ENCODE measurements at places on chromosomes 13 and 19.

DNA sequence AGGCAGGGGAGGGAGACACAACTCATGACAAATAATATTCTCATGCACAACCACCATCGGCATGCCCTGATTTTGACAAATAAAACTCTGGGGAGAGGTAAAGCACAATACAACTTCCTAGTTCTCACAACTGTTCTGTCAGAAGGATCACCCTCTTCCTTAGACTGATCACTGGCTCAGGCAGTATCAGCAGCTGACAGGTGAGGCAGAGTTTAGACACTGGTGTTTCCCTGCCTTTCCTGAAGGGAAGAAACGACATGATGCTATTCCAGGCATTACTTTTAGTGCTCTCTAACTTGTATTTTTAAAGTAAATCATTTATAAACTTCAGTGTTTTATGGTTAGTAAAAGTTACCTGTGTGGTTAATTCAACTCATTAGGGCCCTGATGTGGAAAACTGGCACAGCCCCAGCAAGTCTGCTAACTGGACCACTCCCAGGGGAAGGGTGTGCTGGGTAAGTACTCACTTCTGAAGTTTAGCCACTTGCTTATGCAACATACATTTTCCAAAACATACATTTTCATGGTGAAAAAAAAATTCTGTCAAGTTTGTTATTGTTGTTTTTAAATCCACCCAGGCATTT is 82.8 kb downstream of the CRYL1 start:
- DNase-seq, result no peak

GRCh38 chr19:19463348-19464117 is 51.8 kb downstream of the TSSK6 start:
- no peak for DNase-seq

DNA sequence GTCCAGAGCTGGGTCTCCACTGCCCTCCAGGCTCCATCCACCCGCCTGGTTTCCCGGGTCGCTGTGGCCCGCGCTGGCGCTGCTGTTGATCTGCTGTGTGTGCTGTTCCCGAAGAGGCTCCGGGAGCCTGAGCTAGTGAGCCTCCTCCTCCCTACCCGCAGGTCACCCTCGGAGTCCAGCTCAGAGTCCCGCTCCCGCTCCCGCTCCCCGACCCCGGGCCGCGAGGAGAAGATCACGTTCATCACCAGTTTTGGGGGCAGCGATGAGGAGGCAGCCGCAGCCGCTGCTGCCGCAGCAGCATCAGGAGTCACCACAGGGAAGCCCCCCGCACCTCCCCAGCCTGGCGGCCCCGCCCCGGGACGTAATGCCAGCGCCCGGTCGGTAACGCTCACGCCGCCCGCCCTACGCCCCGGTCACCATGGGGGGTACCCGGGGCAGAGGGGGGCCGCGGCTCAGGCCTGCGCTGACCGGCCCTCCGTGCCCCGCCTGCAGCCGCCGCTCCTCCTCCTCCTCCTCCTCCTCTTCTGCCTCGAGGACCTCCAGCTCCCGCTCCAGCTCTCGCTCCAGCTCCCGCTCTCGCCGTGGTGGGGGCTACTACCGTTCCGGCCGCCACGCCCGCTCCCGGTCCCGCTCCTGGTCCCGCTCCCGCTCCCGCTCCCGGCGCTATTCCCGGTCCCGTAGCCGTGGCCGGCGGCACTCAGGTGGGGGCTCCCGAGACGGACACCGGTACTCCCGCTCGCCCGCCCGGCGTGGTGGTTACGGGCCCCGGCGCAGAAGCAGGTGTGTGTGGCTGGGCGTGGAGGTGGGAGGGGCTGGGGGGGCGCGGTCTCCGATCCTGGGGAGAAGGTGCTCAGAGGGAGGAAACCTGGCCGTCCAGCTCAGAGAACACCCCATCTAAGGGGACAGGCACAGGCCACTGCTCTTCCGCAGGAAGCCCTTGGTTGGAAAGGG is 12.2 kb downstream of the ZNF296 start:
- no peak for DNase-seq

GRCh38 chr13:98599502-98600328 is 22.8 kb upstream of the STK24 start:
- no peak for DNase-seq

GRCh38 chr19:56971230-56971629 is 130.7 kb upstream of the PEG3 start:
- no peak for DNase-seq

DNA sequence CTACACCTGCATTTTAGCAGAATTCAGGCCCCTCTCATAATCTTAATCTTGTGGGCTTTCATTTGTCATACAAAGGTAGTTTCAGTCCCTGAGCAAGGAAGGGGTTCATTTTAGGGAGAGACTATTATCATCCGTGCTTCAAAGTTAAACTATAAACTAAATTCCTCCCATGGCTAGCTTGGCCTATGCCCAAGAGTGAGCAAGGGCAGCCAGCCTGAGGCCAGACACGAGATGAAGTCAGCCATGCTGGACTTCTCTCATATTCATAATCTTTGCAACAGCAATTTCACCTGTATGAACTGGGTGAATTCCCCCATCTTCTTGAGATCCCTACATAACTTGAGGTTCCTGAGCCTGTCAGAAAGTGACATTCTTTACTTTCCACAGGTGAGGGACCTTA is 13.0 kb downstream of the ERICH4 start:
- DNase-seq, result no peak

DNA sequence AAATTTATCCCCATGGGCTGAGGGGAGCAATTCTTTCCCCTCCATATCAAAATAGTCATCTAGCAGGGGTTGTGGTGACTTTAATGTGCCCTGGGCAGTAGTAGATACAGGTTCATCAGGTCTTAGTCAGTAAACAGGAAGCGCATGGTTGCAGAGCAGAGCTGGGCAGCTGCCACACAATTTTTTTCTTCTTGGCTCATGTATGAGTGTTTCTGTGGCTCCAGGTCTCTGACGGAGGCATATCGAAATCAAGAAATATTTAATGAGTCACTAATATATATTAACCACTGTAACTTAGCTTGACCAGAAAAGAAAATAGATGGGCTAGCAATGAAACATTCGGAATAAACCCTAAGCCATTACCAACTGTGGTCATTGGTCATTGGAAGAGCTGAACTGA is 68.4 kb upstream of the UBL3 start:
- no peak for DNase-seq

DNA sequence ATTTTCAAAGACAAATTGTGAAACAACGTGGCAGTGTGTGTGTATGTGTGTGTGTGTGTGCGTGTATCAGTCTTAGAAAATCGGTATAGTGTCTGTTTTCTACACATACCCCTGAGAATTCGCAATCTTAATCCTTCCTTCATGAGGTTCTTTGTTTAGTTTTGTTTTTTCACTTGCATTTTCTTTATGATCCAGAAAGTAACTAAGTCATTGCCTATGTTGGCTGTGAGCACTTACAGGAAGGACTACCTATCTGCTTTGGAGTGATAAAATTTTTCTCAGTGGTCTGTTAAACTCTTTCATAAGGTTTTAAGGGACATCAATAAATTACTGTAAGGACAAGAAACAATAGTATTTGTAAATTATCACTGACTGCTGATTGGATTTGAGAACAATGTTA is 1587.1 kb downstream of the PCDH9 start:
- DNase-seq, result no peak

Measured in stimulated activated naive B cell treated with anti-CD40 and anti-IgM and Interleukin-4, amounts not matched to agents 10 μg/mL and 1 μg/mL and 100 μg/mL, for 72 hours (primary cell).